Activated CD8-positive, alpha-beta memory T cell treated with anti-CD3 and anti-CD28 coated beads for 24 hours (primary cell): ENCODE measurements at places on chromosomes 2 and 18.
A peak's percentile ranks its signal among the peaks of the same experiment; 100 is the strongest.

- DNase-seq: no peak
Measured at GRCh38 chr2:156459720-156460119, 23.5 kb downstream of the GPD2 start.

- DNase-seq: no peak
Measured at GRCh38 chr2:207594264-207594663, 30.9 kb downstream of the METTL21A start.

- DNase-seq: no peak
Measured at GRCh38 chr2:162768656-162769055, 69.9 kb downstream of the KCNH7 start.

DNA sequence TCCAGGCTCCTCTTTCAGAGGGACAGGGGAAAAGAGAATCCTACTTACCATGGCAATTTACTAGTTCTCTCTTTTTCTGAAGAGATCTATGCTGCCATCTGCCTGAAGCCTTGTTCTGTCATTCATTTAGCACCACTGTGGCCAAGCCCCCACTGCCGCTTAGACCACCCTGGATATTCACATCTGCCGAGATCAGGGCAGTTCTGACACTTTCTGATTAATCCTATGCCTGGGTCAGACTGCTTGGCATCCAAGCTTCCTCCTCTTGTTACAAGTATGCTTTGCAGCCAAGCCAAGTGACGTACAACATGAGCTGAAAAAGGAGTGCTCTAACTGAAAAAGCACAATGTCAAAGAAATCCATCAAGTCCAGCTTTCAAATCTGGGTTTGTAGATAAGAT, 332.6 kb downstream of the SUCLG1 start:
- no peak for DNase-seq

- DNase-seq: no peak
Measured at GRCh38 chr2:235827585-235827992, 333.7 kb downstream of the AGAP1 start.

- DNase-seq: no peak
Measured at GRCh38 chr18:60826346-60826745, 453.8 kb upstream of the MC4R start.

DNA sequence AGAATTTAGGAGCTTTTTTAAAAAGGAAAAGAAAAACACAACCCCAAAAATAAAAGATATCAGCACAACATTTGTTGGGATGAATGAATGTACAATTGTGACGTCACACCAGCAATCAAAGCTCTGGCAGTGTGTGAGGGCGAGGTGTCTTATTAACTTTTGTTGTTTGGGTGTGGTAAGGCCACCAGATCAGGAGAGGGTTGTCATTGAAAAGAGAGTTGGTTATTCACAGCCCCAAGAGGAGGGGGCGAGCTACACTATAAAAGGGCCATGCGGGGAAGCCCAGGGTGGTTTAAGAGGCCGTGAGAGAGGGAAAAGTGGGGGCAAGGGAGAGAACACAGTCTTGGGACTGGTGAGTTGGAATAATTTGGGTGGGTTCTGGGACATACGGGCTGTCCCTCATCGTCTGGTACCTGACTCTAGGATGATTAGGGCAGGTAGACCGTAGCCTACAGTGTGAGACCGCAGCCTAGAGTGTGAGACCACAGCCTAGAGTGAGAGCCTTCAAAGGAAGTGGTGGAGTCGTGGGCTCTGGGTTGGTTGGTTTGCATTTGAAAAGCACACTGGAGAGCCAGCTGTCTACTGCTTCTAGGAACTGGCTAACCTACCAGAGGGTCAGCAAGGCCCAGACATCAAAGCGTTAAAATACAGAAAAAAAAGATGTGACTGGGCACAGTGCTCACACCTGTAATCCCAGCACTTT, 128.4 kb downstream of the INO80D start:
- DNase-seq: no peak

- no peak for DNase-seq
Measured at GRCh38 chr2:951224-952006, 766 bp downstream of the SNTG2 start.

GRCh38 chr18:53219853-53220252, 879.9 kb downstream of the DCC start:
- no peak for DNase-seq

GRCh38 chr2:85839461-85839860, 49.3 kb downstream of the ST3GAL5 start:
- DNase-seq: peak; percentile 53

GRCh38 chr18:23479829-23480505, 23.3 kb upstream of the RMC1 start:
- no peak for DNase-seq

DNA sequence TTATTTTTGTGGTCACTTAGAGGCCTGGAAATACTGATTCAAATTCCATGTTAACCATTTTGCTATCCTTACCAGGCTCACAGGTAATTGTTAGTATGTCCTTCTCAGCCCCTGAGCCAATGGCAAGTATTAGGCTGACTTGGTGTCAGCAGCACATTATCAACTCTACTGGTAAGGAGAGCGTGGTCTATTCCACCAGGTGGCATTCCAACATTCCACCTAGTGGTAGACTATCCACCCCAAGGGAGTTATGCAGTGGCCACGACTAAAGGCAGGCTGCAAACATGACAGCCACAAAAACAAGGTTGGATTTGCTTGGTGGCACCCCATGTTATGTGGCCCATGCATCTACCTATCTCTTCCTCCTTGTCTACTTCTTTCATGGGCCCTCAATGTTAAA, 31.8 kb upstream of the GCC2 start:
- DNase-seq: no peak

GRCh38 chr2:233928594-233929351, 11.6 kb downstream of the TRPM8 start:
- DNase-seq: no peak

DNA sequence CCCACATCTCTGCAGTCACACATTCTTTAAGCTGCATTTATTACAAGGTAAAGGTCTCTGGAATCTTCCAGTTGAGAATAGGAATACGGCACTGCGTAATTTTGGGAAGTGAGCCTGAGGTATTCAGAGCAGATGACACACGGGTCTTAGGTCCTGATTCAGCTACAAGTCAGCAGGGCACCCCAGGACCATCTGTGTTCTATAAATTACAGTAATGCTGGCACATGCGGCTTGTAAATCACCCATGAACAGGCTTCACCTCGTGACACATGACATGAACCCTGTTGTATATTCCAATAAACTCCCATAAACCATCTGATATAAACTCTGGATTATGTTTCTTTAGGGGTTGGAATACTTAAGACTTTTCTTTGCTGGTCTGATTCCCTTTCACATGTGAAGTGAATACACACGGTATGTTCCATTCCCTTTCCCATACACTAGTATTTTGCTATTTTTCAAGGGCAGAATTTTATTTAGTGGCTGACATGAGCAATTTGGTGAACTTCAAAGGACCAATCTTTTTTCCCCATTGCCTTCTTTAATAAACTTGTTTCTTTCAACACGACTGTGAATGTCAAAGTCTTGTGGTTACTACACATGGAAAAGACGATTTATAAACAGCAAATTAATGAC, 298.6 kb downstream of the MEIS1 start:
- no peak for DNase-seq

GRCh38 chr2:7607441-7608173, 690.4 kb downstream of the RNF144A start:
- no peak for DNase-seq

DNA sequence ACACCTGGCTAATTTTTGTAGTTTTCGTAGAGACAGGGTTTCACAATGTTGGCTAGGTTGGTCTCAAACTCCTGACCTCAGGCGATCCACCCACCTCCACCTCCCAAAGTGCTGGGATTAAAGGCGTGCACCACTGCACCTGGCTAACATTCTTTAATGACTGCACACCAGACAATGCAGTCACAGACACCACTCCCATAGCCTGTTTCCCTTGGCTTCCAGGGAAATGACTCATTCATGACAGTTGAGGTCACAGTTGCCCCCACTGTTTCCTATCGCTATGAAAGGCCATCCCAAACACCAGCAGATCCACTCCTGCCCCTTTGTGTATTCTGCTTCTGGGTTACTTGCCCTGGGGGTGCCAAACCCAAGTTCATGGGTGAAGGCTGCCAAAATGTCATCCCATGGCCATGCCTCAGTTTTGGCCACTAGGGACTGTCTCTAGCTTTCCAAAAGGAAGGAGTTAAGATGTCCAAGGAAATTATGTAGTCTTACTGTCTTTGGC, 8.7 kb downstream of the CHMP1B start:
- no peak for DNase-seq

- DNase-seq: no peak
Measured at GRCh38 chr2:53104263-53104662, 663.3 kb upstream of the CHAC2 start.

DNA sequence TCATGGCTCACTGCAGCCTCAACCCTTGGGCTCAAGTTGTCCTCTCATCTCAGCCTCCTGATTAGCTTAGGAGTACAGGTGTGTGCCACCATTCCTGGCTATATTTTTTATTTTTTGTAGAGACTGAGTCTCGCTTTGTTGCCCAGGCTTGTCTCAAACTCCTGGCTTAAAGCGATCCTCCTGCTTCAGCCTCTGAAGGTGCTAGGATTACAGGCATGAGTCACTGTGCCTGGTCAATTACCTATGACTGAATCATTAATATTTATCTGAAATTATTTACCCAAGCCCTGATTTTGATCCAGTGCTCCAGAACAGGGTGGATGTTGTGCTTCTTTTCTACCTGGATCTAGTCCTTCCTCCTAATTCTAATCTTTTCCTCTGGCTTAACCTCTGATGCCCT, 87.8 kb downstream of the MAP2 start:
- DNase-seq: no peak

DNA sequence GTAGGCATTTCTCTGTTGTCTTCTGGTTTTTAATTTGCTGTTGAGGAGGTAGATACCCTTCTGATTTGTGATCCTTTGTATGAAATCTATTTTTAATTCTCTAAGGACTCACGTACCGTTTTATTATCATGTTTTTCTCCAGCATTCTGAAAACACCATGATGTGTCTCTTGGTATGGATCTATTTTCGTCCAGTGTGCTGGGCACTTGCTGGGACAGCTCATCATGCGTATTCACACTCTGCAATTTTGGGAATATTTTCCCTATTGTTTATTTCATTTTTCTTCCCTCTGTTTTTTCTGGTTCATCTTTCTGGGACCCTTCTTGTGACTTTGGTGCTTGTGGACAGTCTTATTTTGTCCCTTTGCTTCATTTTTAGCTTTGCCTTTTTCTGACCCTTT, 21.9 kb downstream of the RPIA start:
- DNase-seq: no peak

DNA sequence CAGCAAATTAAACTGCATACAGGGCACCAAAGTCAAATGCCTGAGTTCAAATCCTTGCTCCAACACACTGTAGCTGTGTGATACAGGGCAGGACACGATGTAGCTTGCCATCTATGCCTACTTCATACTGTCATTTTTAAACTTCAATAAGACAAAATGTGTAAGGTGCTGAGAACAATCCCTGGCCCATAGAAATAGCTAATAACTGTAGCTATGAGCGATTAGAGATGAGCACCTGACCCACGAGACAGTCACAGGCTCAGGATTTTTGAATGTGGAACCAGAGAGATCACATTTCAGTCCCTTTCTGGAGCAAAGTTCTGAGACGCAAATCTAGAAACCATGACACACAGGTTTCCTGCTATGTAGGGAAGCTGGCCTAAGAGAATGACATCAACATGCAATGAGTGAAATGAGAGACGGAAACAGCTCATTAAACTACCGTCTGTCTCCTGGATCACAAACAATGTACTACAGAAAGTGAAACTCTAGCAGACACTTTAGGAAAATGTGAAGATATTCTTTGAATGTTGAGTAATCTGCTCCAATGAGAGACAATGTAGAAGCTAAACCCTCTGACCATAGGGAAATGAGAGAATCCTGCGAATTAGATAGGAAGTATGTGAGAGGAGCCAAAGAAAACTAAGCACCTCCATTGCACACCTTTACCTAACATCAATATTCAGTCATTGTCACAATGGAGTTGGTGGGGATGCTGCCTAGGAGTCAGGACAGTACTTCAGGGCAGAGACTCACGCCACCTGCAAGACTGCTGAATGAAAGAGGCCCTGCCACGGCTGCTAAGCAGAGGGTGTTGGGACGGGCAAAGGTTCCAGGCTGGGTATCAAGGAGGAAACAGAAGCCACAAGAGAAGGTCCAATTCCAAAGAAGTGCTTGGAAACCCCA, 25.5 kb downstream of the B4GALT6 start:
- DNase-seq: no peak

DNA sequence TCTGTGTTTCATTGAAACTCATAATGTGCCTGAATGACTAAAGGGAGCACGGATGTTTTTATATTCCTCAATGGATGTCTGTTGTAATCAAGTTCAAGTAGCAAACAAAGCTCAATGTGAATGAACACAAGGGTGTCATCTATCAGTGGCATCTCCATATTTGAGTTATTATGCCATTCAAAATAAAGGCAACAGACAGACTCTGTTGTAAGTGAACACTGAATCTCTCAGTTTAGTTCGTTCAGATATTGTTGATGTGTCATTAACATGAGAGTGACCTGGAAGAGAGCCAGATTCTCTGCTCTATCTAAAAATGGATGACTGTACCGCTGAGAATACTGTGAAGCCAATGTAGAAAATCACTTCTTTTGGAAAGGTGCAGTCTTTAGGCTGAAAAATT, 118.7 kb downstream of the NUP35 start:
- DNase-seq: no peak

DNA sequence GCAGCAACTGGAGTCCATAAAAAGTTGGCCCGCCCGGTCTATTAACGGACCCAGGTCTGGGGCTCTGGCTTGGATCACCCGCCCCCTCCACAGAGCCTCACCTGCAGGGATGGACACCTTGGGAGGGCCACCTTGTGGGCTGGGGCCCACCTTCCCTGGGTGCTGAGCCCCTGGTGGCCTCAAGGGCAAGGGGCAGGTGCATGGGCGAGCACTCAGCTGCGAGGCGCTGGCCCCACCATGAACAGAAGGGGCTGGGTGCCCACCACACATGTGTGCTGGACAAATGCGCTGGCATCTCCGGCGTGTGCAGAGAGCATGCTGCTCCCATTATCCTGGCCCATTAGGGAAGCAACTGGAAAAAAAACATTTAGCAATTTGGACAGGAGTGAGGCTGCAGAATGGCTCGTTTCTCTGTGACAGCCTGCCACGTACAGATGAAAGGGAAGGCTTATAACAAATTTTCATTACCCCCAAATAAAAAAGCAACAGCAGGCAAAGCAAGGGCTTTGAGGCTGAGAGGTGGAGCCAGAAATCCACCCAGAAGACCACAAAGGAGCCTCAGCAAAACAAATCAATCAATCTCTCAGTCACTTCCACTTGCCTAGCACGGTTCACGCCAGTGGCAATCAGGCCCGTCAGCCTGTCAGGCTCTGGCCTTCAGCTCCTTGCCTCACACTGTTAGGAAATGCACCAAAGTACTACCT, 253.1 kb upstream of the ZNF521 start:
- DNase-seq: no peak

GRCh38 chr2:240983361-240983995, 14.9 kb upstream of the SNED1 start:
- DNase-seq: peak; percentile 78

- no peak for DNase-seq
Measured at GRCh38 chr18:79453816-79454735, 58.3 kb downstream of the NFATC1 start.

DNA sequence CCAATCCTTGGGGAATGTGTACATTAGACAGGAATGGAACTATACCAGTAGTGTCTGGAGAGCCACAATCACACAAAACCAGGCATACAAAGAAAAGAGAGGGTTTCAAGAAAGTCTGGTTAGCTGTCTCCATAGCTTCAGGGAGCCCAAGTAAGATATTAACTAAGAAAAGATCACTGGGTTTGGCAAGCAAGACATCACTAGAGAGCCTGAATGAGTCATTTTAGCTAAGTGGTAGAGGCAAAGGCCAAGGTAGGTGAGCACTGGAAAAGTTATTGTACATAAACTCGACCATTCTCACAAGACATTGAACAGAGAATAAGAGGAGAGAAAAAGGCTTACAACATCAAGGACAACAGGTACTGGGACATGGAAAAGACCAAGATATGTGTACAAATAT, 143.8 kb upstream of the ARL4C start:
- no peak for DNase-seq
